Caco-2 (cell line): ENCODE measurements at places on chromosomes 3 and 15. TPM values are rescaled to one million over a fixed set of nuclear protein-coding genes. Genes with fewer than 3 reads are reported as not detected.
A peak's percentile ranks its signal among the peaks of the same experiment; 100 is the strongest.

The KIF23 gene
- total RNA-seq, result 67.1 and 74.2 TPM in 2 replicates

The CORO2B gene
- 0.21 and 0.25 TPM in 2 replicates for total RNA-seq

The SCAANT1 gene
- total RNA-seq, result not detected in 2 replicates

The GNB4 gene
- 3.6 and 5.1 TPM in 2 replicates for total RNA-seq

The SLC51A gene
- total RNA-seq, result not detected in 2 replicates

The IQCF5 gene
- total RNA-seq, result not detected in 2 replicates

The HESX1 gene
- 1.2 and 1.5 TPM in 2 replicates for total RNA-seq

The GPD1L gene
- 8.8 and 9.3 TPM in 2 replicates for total RNA-seq

The SLC28A2 gene
- 0.11 and 0.14 TPM in 2 replicates for total RNA-seq

The KLHL6 gene
- not detected in 2 replicates for total RNA-seq

The GP9 gene
- total RNA-seq, result not detected in 2 replicates

- no peak overlapping the region for H3K27ac ChIP-seq
- no peak overlapping the region for H3K4me3 ChIP-seq
- H3K4me1 ChIP-seq, result no peaks in the 10 kb centered on the region
- DNase-seq, result no peak
- no peaks in the 10 kb centered on the region; the same call in 1 of the 2 replicates for H3K27me3 ChIP-seq
Measured at GRCh38 chr3:134625885-134626741, 24.7 kb downstream of the KY start.

DNA sequence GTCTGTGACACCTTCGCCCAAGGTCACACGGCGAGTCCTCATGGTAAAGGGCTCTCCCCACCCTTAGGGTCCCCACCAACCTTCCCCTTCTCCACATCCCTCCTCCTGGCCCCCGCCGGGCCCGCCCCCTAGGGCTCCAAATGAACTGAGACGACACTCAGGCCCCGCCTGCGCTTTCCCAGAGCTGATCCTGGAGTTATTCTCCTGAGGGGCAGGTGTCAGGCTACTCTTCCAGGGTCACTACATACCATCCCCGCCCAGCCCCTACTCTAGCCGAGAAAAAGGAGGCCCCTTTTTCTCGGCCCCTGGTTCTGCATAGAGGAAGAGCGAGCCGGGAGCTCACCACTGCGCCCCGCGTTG, 292 bp downstream of the USP4 start:
- no peaks in the 10 kb centered on the region for H3K36me3 ChIP-seq
- peak; percentile 64 for DNase-seq
- H3K4me1 ChIP-seq, result 0 out of 2 replicates have a peak, but pooled peaks cover 4% of the 10 kb centered on the region

- H3K4me1 ChIP-seq, result no peaks in the 10 kb centered on the region
- H3K27me3 ChIP-seq, result no peaks in the 10 kb centered on the region
- no peaks in the 10 kb centered on the region for H3K36me3 ChIP-seq
- H3K4me3 ChIP-seq, result no peak overlapping the region
Measured at GRCh38 chr15:23857028-23857641, 170.0 kb upstream of the NDN start.

- no peaks in the 10 kb centered on the region for H3K4me1 ChIP-seq
- no peak overlapping the region for H3K4me3 ChIP-seq
- no peak for DNase-seq
- H3K27ac ChIP-seq, result no peak overlapping the region
- no peaks in the 10 kb centered on the region for H3K27me3 ChIP-seq
Measured at GRCh38 chr3:78497767-78498166, 1270.0 kb downstream of the ROBO1 start.

GRCh38 chr15:32898414-32898813, 180.6 kb downstream of the GREM1 start:
- no peak overlapping the region for H3K4me3 ChIP-seq
- DNase-seq, result no peak
- no peaks in the 10 kb centered on the region for H3K27me3 ChIP-seq
- H3K36me3 ChIP-seq, result no peaks in the 10 kb centered on the region
- H3K4me1 ChIP-seq, result no peaks in the 10 kb centered on the region

- H3K4me1 ChIP-seq, result no peaks in the 10 kb centered on the region
- H3K36me3 ChIP-seq, result no peaks in the 10 kb centered on the region
- no peak overlapping the region for H3K27ac ChIP-seq
- no peaks in the 10 kb centered on the region for H3K27me3 ChIP-seq
- H3K4me3 ChIP-seq, result no peak overlapping the region
Measured at GRCh38 chr15:73118055-73118454, 65.8 kb downstream of the NEO1 start.

DNA sequence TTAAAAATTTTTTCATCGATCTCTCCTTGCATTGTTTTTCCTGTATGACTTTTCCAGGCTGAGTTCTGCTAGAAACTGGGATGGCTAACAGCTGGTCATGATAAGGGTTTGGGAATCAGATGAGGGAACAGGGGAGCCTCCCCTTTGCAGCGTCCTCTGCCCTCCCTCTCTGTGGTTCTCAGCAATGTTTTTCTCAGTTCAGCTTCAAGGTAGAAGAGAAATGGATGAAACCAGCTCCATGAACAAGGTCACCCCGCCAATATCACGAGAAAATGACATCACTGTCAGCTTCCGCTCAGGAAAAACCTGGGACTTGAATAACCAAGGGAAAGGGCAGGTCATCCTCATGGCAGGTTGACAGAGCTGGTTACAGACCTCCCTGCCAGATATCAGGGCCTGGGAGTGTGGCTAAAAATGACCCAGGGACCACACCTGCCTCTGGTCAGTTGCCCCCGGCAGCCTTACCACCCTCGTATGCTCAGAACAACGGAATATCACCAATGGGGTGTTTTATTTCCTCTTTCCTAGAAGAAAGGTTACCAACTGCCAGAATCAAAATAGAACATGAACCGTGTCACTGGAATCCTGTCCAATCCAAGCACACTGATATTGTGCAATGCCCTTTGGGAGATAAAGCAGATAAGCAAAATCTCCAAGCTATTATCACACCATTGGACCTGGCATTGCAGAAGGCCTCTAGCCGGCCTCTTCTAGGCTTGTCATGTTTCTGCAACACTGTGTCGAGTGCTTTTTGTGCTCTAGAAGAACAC, 26.1 kb downstream of the LSM3 start:
- H3K27me3 ChIP-seq, result no peaks in the 10 kb centered on the region
- no peaks in the 10 kb centered on the region; the same call in 1 of the 2 replicates for H3K36me3 ChIP-seq
- H3K4me3 ChIP-seq, result no peak overlapping the region
- peaks cover 88% of the 10 kb centered on the region for H3K4me1 ChIP-seq
- DNase-seq, result no peak

GRCh38 chr3:188706599-188706998, 465.2 kb upstream of the TPRG1 start:
- DNase-seq, result no peak
- H3K36me3 ChIP-seq, result no peaks in the 10 kb centered on the region
- no peaks in the 10 kb centered on the region for H3K27me3 ChIP-seq
- no peak overlapping the region for H3K4me3 ChIP-seq
- no peak overlapping the region for H3K27ac ChIP-seq
- peaks cover 4% of the 10 kb centered on the region; the same call in 1 of the 2 replicates for H3K4me1 ChIP-seq

GRCh38 chr15:85097250-85097649, 115.6 kb downstream of the PDE8A start:
- H3K4me1 ChIP-seq, result peaks cover 13% of the 10 kb centered on the region; the same call in 1 of the 2 replicates
- H3K27me3 ChIP-seq, result no peaks in the 10 kb centered on the region
- peaks cover 1% of the 10 kb centered on the region; the same call in 1 of the 2 replicates for H3K36me3 ChIP-seq
- H3K4me3 ChIP-seq, result no peak overlapping the region

DNA sequence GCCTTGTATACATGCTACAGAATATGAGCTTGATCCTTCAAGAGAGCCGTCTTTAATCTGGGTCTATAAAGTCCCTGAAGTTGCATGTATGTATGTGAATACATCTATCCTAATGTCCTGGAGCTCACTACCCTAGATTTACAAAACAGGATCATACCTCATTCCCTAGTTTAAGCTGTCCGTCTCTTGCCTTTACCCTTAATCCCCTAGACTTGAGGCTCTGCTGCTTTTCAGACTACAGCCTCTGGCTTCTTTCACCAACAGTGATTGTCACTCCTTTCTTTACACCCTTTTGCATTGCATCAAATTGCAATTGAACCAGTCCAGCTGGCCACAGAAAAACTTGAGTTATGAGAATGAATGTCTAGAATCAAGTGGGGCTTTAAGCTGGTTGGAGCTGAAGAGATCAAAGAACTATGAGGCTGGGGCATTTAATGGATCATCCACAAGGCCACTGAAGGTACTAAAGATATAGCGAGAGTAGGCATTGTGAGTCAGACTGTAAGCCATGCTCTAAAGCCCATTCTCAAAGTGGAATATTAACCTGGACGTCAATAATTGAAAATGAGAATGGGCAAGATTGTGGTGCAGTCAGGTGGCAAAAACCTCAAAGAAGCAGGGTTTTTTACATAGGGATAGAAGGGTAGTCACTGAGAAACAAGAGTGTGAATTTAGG, 12.3 kb upstream of the PLD1 start:
- H3K4me3 ChIP-seq, result no peak overlapping the region
- no peak overlapping the region for H3K27ac ChIP-seq
- no peaks in the 10 kb centered on the region for H3K27me3 ChIP-seq
- DNase-seq, result no peak
- no peaks in the 10 kb centered on the region for H3K36me3 ChIP-seq
- peaks cover 9% of the 10 kb centered on the region for H3K4me1 ChIP-seq

- no peaks in the 10 kb centered on the region for H3K4me1 ChIP-seq
- H3K27ac ChIP-seq, result no peak overlapping the region
- no peaks in the 10 kb centered on the region for H3K27me3 ChIP-seq
- no peaks in the 10 kb centered on the region for H3K36me3 ChIP-seq
- DNase-seq, result no peak
- no peak overlapping the region for H3K4me3 ChIP-seq
Measured at GRCh38 chr15:100308608-100309007, 33.2 kb downstream of the ADAMTS17 start.

GRCh38 chr3:189622629-189623028, 8.6 kb upstream of the TP63 start:
- no peaks in the 10 kb centered on the region for H3K4me1 ChIP-seq
- H3K27me3 ChIP-seq, result no peaks in the 10 kb centered on the region
- no peak overlapping the region for H3K4me3 ChIP-seq
- no peak overlapping the region for H3K27ac ChIP-seq
- DNase-seq, result no peak

GRCh38 chr3:9994086-9994844, 7.6 kb upstream of the EMC3 start:
- DNase-seq, result no peak
- no peak overlapping the region for H3K4me3 ChIP-seq
- no peaks in the 10 kb centered on the region for H3K27me3 ChIP-seq
- peaks cover 1% of the 10 kb centered on the region; the same call in 1 of the 2 replicates for H3K36me3 ChIP-seq

GRCh38 chr3:127263586-127264231, 24.1 kb downstream of the PRR20G start:
- no peaks in the 10 kb centered on the region for H3K36me3 ChIP-seq
- no peak for DNase-seq
- H3K27me3 ChIP-seq, result no peaks in the 10 kb centered on the region; the same call in none of the 2 replicates
- no peak overlapping the region for H3K4me3 ChIP-seq
- no peak overlapping the region for H3K27ac ChIP-seq

GRCh38 chr3:161794551-161794950, 297.9 kb downstream of the OTOL1 start:
- H3K27ac ChIP-seq, result no peak overlapping the region
- H3K36me3 ChIP-seq, result no peaks in the 10 kb centered on the region
- no peak for DNase-seq
- H3K4me3 ChIP-seq, result no peak overlapping the region

DNA sequence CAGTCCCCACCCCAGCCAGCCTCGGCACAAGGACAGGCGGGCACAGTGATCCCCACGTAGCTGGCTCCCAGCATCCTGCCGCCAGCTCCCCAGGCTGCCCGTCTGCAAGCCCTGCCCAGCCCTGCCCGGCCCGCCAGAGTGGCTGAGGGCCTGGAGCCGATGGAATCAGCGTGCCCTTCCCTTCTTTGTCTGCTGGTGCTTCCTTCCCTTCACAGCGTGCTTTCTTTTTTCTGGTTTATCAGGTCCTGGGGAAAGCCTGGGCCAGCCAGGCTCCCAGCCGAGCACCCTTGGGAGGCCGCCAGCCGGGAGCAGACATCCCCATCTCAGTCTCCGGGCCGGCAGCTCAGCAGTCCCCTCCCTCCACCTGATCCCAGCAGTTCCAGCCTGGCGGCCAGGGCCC, 54.7 kb upstream of the SMAD6 start:
- peaks cover 26% of the 10 kb centered on the region for H3K4me1 ChIP-seq
- no peak overlapping the region for H3K27ac ChIP-seq
- no peak overlapping the region for H3K4me3 ChIP-seq
- no peaks in the 10 kb centered on the region for H3K36me3 ChIP-seq

DNA sequence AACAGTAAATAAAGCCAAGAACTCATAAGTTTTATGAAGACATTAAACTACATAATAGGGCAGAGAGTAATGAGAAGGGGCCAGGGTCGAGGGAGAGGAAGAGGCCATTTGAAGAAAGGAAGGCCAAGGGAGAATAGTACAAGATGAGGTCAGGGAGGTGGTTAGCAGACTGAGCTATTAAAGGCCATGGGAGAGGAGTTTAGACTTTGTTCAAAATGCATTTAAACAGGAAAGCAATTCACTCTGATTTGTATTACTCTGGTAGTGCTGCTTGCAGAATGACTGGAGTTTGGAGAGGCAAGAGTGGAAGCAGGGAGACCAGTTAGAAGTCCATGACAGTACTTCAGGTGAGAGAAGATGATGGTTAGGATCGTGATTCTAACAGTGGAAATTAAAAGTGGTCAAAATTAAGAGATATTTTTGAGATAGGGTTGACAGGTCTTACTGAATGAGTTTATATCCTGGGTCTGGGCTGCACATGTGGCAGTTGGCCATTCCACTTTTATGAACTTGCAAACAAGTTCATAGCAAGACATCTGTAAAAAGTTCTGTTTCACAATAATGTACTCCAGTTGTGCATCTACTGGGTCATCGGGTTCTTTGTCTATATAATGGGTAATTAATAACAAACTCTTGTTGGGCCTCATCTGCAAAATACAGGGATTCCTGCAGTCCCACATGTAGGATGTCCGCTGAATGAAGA, 16.3 kb downstream of the PPP2R3A start:
- H3K4me1 ChIP-seq, result no peaks in the 10 kb centered on the region
- H3K27ac ChIP-seq, result no peak overlapping the region
- no peaks in the 10 kb centered on the region for H3K36me3 ChIP-seq
- H3K4me3 ChIP-seq, result no peak overlapping the region
- no peak for DNase-seq

DNA sequence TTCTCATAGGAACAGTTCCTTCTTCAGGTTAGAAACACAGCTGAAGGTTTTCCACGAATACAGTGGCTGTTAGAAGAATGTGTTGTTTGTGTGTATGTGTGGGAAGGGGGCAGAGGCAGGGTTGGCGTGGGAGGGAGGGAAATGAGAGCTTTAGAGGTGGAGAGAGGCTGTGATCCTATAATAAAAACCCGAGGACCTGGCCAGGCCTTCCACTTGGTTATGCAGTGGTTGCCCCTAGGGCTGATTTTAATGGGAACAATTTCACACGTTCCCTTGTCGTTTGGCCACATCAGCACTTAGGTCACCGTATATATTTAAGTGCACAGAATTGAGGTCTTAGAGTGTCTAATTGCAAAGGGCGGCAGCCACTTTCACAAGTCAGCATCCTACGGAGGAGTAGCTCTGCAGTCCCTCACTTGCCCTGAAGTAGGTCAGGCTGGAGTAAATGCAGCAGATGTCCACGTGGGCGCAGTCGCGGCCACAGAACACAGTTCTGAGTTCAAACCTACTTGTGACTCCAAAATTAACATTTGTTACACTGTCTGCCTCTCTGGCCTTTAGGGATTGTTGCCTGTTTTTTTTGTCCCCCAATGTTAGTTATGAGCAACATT, 85.6 kb downstream of the PDCD6IP start:
- no peak overlapping the region for H3K4me3 ChIP-seq
- no peak for DNase-seq
- no peaks in the 10 kb centered on the region for H3K36me3 ChIP-seq
- H3K27me3 ChIP-seq, result no peaks in the 10 kb centered on the region; the same call in 1 of the 2 replicates
- no peaks in the 10 kb centered on the region for H3K4me1 ChIP-seq
- no peak overlapping the region for H3K27ac ChIP-seq
